ENCODE measurements at places on chromosomes 1 and 21. TPM values are rescaled to one million over a fixed set of nuclear protein-coding genes. Genes with fewer than 3 reads are reported as not detected.

POMGNT1 gene
- total RNA-seq = 44.7 TPM

ROR1 gene
- total RNA-seq = 10.7 TPM

MCOLN3 gene
- 3.6 TPM for total RNA-seq

DESI2 gene
- 35.4 TPM for total RNA-seq

BSND gene
- total RNA-seq = not detected

TMIGD3 gene
- not detected for total RNA-seq

LCE1A gene
- total RNA-seq = not detected

FAM72A gene
- 11.0 TPM for total RNA-seq

HHAT gene
- 2.2 TPM for total RNA-seq

DMBX1 gene
- 0.71 TPM for total RNA-seq

OR2L2 gene
- total RNA-seq = 0.02 TPM

CROCC gene
- 8.5 TPM for total RNA-seq

SLC2A5 gene
- total RNA-seq = 0.06 TPM

EXTL1 gene
- total RNA-seq = not detected

CD34 gene
- total RNA-seq = 0.17 TPM

TAS1R1 gene
- not detected for total RNA-seq

CAMTA1 gene
- 75.4 TPM for total RNA-seq

AADACL3 gene
- not detected for total RNA-seq

RSBN1 gene
- total RNA-seq = 3.5 TPM

PRAMEF4 gene
- total RNA-seq = not detected

PRDM16 gene
- total RNA-seq = 0.09 TPM

AGO1 gene
- total RNA-seq = 3.6 TPM

ETV3L gene
- not detected for total RNA-seq

LAMB3 gene
- 20.2 TPM for total RNA-seq

SLAMF9 gene
- 0.40 TPM for total RNA-seq

CFHR1 gene
- 0.24 TPM for total RNA-seq

JTB gene
- 170 TPM for total RNA-seq

MATN1 gene
- total RNA-seq = 0.05 TPM

AADACL4 gene
- total RNA-seq = not detected

PPFIA4 gene
- 0.38 TPM for total RNA-seq

NECTIN4 gene
- total RNA-seq = 1.9 TPM

TNFAIP8L2 gene
- not detected for total RNA-seq

SLC6A17 gene
- total RNA-seq = 5.0 TPM

LRRC8C gene
- 16.4 TPM for total RNA-seq

MR1 gene
- 6.7 TPM for total RNA-seq

PLD5 gene
- 1.3 TPM for total RNA-seq

Measured in A549 treated with RU486 at 1 μM for 4 hours (cell line).